ENCODE measurements at places on chromosomes 5 and 9. TPM values are rescaled to one million over a fixed set of nuclear protein-coding genes. Genes with fewer than 3 reads are reported as not detected.
A peak's percentile ranks its signal among the peaks of the same experiment; 100 is the strongest.

Gene TRIP13
- 0.92 TPM for total RNA-seq

Gene ADAMTSL1
- total RNA-seq = 81.7 TPM

Gene MOB3B
- total RNA-seq = 9.5 TPM

DNA sequence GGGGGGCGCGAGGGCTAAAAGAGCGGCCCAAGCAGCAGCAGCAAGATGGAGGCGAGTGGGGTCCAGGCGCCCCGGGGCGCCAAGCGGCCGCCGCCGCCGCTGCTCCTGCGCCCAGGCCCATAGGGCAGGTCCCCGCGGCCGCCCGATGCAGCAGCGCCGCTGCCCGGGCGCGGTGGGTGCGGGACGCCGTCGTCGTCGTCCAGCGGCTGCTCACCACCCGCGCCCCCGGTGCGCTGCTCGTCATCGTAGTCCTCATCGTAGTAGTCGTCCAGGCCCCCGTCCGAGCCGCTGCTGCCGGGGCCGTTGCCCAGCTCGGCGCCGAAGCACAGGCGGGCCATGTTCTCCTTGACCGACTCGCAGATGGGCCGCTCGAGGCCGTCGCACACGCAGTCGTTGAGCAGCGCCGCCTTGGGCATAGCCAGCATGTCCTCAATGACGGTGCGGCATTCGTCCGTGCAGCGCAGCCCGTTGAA, 1.5 kb downstream of the GAS1 start:
- DNase-seq = no peak

DNA sequence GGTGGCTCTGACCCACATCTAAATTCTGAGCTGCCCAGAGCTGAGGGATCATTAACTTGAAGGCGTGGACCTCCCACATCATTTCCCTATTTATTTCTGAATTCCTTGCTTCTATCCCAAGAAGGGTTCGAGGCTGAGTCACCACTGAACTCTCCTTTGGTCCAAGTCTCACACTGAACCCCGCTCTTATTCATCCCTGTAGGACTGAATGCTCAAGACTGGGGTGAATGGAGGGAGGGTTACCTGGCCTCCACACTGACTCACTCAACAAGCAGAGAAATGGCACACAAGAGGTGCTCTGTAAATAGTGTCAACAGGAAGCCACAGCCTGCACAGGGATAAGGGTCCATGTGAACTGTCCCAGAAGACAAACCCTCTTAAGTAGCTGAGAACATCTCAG, 79.1 kb upstream of the FSTL4 start:
- no peak for DNase-seq

DNA sequence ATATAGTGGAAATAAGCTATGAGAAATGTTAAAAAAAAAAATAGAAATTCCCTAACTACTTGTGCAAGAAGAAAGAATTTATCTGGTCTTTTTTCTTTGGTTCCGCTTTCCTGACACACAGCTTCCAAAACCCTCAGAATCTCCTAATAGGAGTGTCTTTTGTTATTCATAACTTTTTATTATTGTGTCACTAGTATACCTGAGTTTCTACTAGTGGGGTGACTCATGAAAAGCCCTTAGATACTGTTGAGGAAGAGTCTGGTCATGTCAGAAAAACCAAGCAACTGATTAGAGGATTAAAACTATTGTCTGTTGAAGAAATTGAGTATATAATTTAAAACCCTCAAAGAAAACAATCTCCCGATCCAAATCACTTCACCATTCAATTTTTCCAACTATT, 152.8 kb upstream of the IFNE start:
- DNase-seq = no peak

Gene WDR38
- total RNA-seq = 0.32 TPM

GRCh38 chr5:153153086-153153485, 337.4 kb upstream of the GRIA1 start:
- DNase-seq = no peak

- DNase-seq = no peak
Measured at GRCh38 chr9:88272986-88273385, 115.3 kb upstream of the SPIN1 start.

- DNase-seq = no peak
Measured at GRCh38 chr5:172571413-172571812, 69.7 kb upstream of the NEURL1B start.

Gene DMAC1
- 17.4 TPM for total RNA-seq

GRCh38 chr5:141521244-141521781, 32.4 kb downstream of the PCDHGC5 start:
- DNase-seq = no peak

Gene HTR1A
- total RNA-seq = not detected

Gene GPX3
- 3,724 TPM for total RNA-seq

- DNase-seq = peak; percentile 98
Measured at GRCh38 chr5:157511651-157512644, 51.9 kb downstream of the NIPAL4 start.

DNA sequence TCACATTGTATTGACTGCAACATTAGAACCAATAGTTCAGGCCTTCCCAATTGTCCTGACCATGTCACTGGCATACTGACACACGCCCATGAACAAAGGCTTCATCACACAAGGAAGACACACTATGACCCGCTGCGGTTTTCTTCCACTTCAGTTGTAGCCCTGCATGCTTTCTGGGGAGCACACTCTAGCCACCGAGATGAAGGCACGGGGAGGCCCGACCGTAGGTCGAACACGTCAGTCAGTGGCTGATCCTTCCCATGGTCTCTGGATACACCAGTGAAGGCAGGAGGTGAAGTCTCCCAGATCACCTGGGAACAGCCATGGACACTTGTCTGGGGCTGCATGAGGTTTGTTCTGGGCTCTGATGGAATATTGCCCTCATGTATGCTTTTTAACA, 224.7 kb downstream of the FSTL4 start:
- DNase-seq = no peak

Gene PCDHGB5
- total RNA-seq = 8.7 TPM

DNA sequence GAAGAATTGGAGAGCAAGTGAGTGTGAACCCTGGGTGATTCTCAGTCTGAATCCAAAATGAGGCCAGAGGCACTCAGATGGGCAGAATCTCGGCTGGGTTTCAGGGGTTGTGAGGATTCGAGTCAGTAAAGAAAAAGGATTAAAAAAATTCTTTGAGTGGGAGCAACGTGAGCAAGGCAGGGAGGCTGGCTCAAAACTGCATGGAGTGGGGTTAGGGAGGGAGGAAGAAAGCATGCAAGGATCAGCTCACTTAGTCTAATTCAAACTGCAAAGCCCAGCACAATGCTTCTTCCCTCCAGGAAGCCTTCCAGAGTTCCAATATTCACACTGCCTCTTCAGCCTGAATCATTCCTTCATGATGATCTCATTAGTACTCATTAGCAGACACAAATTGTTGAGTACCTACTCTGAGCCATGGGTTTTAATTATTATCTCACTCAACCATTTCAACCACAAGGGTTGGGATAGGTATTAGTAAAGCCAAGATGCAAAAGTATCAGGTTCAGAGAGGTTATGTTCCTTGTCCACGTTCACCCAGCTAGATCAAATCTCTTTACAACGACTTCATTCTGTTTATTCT, 95.8 kb downstream of the BRINP1 start:
- no peak for DNase-seq

GRCh38 chr9:119365291-119366027, 3.8 kb downstream of the BRINP1 start:
- no peak for DNase-seq

GRCh38 chr9:89879701-89880100, 274.9 kb downstream of the GADD45G start:
- peak; percentile 93 for DNase-seq

Gene DDX46
- 30.8 TPM for total RNA-seq

DNA sequence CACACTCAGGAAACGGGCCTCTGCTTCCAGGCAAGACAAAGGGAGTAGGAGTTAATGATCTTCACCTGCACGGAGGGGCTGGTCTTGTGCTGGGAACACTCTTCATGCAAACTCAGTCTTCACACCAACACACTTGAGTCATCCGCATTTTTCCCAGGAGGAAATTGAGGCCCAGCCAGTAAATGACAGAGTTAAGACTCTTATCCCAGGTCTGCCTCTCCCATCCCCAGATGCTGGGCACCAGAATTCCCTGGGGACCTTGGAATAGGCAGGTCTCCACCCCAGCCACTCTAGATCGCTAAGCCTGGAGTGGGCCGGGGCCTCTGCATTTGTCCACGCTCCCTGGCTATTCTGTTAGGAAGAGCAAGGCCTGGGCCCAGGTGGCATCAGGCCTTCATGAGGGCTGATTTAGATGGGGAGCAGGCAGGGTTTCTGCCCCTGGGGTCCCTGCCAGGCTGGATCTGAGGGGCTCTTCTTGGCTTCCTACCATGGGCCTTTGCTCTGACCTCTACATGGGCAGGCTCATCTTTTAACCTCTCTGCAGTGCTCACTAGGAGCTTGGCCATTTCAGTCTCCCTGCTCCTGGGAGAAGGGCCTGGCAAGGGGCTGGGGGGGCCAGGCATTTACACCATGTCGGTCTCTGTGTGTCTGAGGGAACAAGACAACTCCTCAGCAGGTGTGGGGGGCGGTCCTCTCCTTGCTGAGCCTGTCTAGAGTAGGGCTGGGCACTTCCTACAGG, 77.3 kb downstream of the AMBP start:
- DNase-seq = peak; percentile 60

DNA sequence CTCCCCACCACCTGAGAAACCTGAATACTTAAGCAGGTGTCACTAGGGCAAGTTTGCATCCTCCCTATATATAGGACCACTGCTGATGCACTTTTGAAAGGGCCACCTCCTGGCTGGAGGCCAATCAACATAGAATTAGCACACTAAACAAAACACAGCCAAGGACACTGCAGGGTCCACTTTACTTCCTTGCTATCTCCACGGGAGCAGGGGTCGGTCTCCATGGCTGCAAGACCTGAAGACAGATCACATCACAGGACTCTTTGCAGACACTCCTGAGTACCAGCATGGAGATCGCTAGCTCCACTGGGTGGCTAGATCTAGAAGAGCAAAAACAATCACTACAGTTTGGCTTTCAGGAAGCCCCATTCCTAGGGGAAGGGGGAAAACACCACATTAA, 72.3 kb downstream of the C9orf153 start:
- DNase-seq = no peak

DNA sequence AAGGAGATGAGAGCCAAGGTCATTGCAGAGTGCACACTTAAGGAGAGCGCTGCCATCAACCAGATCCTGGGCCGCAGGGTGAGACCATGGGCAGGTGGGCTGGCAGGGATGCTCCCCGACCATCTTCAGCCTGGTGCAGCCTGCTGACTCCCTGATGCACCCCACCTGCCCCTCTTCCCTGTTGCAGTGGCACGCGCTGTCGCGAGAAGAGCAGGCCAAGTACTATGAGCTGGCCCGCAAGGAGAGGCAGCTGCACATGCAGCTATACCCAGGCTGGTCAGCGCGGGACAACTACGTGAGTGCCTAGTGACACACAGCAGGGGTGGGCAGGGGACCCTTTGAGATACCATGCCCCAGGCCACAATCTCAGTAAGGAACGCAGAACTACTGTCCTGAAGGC, 28.3 kb downstream of the TCF7 start:
- DNase-seq = no peak

- no peak for DNase-seq
Measured at GRCh38 chr5:79201206-79201605, 34.7 kb upstream of the JMY start.

DNA sequence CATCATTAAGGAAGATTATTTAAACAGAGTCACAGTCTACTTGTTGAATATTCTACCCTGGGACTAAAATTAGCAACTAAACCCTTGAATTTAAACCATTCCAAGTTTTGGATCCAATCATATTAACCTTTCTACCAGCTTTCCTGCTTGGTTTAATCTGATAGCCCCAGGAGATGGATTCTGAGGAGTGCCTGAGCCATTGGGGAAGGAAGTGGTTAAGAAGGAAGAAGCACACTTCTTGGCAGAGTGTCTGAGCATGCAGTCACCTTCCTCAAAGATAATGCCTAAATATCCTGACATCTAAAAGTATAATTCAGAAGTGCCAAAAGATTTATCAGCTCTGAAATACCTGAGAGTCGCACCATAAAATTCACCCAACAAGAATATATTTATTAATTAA, 74.1 kb upstream of the SNCAIP start:
- no peak for DNase-seq

- no peak for DNase-seq
Measured at GRCh38 chr5:148746826-148747535, 79.4 kb upstream of the ADRB2 start.

- no peak for DNase-seq
Measured at GRCh38 chr5:179504600-179505396, 45.6 kb upstream of the RUFY1 start.

DNA sequence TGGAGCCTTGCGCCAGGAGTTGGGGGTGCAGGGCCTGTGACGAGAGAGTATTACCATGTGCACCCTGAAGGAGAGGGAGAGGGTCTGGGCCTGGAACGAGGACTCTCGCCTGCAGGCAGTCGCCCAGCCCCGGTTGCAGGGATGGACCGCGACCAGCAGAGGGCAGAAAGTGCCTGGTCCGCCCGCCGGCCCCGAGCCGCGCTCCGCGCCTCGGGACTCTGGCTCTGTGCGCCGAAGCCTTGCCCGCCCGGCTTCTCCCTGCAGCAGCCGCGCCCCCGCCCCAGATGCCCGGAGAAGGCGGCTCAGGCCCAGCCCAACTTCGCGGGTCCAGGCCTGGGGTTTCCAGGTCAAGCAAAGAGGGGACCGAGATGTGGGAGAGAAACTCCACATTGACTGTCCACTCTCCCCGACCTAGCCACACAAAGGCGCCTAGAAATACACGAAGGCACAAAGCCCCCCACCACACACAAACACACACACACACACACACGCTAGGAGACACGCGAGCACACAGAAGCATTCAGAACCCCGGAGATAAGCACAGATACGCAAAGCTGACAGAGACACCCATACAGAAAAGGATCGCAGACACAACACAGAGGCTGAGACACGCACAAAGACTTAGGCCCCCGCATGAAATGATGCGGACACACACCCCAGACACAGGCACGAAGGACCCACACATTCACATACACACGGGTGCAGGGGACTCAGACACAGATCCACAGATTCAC, 2.0 kb upstream of the LMX1B start:
- DNase-seq = no peak

- DNase-seq = no peak
Measured at GRCh38 chr9:29432191-29432590, 1858.9 kb upstream of the C9orf72 start.

Gene HSD17B4
- 71.6 TPM for total RNA-seq

GRCh38 chr5:28473531-28474107, 1435.2 kb upstream of the CDH9 start:
- DNase-seq = no peak

Gene FAXDC2
- total RNA-seq = 32.1 TPM

Gene SAXO1
- total RNA-seq = not detected

Gene LCP2
- 7.2 TPM for total RNA-seq

DNA sequence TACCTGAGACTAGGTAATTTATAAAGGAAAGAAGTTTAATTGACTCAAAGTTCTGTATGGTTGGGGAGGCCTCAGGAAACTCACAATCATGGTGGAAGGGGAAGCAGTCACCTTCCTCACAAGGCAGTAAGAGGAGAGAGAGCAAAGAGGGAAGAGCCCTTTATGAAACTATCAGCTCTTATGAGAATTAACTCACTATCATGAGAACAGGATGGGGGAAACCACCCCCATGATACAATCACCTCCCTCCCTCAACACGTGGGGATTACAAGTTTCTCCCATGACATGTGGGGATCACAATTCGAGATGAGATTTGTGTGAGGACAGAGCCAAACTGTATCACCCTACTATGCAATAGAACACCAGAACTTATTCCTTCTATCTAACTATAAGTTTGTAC, 27.9 kb downstream of the CD274 start:
- DNase-seq = no peak

Gene CCNI2
- not detected for total RNA-seq

All from esophagus muscularis mucosa (tissue), 4 donors.